ENCODE measurements at places on chromosomes 16 and 17.

- peak; percentile 30 for DNase-seq
Measured at GRCh38 chr17:1533661-1534325, 17.4 kb upstream of the INPP5K start.

DNA sequence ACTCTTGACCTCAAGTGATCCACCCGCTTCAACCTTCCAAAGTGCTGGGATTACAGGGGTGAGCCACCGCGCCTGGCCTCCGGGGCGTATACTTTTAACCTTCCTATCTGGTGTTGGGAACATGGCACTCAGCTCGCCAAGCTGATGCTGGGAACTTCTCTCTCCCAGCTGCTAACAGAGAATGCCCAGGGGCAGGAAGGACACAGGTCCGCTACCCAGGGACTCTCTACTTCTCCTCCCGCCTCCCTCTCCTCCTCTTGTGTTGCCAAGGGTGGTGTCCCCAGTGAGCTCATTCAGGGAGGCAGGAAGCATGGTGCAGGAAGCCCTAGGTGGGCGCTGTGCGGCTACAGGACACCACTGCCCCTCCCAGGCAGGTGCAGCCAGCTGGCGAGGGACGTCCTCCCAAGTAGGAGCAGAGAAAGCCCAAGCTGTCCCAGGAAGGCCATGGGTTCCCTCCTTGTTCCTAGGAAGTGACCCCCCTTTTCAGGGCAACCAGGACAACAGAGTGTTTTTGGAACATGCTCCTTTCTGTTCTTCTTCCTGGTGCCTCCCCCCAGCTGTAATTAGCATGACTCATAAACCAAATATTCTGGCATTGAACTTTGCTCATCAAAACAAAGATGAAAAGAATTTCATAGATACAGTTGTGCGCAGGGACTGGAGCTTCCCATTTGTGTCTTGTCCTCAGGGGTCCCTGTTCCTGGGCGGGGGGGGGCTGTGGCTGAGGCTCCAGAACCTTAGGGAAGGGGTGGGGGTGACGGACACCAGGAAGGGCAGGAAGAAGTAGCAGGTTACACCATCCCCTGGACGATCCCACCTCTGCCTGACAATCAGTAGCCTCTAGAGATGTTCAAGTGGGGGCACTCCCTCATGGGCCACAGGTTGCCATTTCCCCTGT is 2.7 kb downstream of the C1QTNF1 start:
- no peak for DNase-seq

DNA sequence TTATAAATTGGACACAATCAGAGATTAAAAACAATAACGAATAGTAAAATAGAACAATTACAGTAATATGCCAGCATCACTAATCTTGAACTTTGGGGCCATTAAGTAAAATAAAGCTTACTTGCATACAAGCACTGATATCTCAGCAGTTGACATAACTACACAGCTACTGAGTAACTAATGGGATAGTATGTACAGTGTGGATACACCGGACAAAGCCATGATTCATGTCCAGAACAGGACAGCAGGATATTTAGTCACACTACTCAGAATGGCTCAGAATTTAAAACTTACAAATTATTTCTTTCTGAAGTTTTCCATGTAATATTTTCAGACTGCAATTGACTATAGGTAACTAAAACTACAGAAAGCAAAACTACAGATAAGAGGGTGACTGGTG is 427.5 kb downstream of the CDH13 start:
- no peak for DNase-seq

- no peak for DNase-seq
Measured at GRCh38 chr17:40038882-40039513, 15.2 kb downstream of the MED24 start.

GRCh38 chr17:69525920-69526841 is 111.7 kb downstream of the MAP2K6 start:
- DNase-seq, result peak; percentile 37

DNA sequence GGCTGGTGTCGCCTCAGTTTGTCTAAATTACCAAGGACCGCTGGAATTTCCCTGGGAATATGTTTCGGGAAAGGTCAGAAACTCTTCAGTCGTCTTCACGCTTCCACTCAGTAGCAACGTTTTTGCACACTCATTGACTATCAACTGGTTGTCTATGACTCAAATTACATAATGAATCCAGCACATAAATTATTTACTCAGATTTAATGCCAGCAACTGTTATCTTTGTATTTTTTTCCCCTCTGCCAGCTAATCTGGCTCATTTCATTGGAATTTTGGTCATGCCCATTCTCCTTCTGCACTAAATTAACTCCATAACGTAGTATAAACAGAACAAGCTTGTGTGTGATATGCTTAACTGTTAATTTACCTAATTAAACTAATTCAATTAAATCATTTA is 372.7 kb upstream of the ZFHX3 start:
- DNase-seq, result no peak

GRCh38 chr17:74374858-74375257 is 7.6 kb downstream of the GPR142 start:
- DNase-seq, result no peak

DNA sequence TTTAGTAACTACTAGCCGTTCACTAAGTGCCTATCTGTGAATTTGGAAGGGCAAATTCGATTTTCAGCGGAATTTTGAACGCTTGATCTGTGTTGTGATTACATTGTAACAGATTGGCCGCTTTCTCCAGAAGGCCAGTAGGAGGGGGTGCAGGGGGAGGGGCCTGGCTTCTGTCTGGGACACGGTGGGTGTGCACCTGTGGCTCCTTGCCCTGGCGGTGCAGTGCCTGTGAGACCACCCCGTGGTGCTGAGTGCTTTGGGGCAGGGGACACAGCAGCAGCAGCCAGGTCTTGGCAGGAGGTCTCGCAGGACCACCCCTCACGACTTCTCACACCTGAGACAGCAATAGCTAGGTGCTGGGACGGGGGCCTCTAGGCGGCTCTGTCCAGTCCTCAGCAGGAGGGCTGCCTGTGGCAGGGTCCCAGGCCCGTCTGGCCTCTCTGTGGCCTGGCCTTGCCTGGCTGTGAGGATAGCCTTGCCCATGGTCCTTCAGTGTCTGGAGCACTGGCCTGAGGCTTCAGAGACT is 1.8 kb downstream of the UBE2I start:
- DNase-seq, result no peak

DNA sequence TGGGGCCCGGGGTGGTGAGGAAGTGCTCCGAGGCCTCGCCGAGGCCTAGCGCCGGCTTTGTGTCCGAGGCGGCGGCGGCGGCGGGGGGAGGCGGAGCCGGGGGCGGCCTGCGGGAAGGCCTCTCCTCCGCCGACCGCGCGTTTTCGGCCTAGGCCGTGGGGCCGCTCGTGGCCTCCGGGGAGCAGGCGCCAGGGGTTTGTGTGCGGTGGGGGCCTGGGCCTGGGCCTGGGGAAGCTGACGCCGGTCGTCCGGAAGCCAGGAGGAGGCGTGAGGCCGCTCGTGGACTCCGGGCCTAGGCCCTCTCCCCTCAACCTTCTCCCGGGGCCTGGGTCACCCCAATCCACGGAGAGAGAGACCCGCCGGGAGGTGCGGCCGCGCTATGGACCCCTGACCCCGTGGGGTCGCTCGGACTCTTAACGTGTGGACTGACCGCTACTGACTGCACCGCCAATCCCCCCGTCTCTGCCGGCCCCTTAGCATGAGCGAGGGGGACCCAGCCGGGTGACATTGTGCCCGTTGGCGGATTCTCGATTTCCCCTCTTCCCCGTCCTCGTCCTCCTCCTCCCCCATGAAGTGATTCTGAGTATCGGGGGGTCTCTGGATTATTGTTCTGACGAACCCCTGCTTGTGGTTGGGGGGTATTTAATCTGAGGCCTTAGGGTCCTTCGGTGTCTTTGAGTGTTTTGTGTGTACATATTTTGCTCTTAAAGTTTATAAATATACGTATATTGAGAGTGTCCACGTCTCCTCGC is 660 bp downstream of the RBBP6 start:
- peak; percentile 27 for DNase-seq

DNA sequence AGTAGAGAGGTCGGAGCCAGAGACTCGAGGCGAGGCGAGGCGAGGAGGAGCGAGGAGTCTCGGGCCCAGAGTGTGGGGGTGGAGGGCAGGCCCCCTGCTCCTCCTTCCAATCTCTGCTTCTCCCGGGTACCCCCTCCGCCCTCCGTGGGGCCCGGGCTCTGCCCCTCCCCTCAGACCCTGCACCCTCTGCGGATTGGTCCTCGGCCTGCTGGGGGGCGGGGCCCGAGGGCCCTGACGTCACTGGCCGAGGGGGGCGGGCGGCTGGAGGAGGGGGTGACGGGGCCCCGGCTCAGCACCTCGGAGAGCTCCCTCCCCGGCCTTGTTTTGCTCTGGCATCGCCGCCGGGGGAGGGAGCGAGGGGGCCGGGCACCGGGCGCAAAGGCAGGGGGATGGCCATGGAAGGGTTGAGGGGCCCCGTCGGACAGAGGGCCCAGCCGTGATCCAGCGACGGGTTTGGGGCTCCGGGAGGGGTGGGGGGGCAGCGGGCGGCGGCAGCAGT is at the start of gene RUNDC3A:
TSS of gene RUNDC3A (plus strand) at position 282 of the 499 bp plus-strand sequence. CDS start 232 bp downstream, outside the sequence.
- DNase-seq, result peak; percentile 92

DNA sequence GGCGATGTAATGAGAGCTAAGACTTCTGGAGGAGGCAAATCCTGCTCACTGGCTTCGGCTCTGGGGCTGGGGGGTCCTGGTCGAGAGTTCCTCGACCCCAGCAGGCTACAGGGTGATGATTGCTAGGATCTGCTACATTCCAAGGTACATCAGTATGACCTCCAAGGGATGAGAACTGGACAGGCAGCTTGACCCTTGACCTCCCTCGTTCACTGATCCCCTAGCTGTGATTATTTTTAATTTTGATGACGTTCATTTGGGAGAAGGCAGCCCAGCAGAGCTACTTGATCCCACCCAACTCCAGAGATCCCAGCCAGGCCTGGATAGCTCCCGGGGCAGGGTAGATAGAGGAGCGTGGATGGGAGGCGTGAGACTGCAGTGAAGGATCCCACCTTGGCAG is 242.3 kb downstream of the MAF start:
- no peak for DNase-seq

- DNase-seq, result no peak
Measured at GRCh38 chr17:3528403-3528851, 29.2 kb downstream of the TRPV3 start.

DNA sequence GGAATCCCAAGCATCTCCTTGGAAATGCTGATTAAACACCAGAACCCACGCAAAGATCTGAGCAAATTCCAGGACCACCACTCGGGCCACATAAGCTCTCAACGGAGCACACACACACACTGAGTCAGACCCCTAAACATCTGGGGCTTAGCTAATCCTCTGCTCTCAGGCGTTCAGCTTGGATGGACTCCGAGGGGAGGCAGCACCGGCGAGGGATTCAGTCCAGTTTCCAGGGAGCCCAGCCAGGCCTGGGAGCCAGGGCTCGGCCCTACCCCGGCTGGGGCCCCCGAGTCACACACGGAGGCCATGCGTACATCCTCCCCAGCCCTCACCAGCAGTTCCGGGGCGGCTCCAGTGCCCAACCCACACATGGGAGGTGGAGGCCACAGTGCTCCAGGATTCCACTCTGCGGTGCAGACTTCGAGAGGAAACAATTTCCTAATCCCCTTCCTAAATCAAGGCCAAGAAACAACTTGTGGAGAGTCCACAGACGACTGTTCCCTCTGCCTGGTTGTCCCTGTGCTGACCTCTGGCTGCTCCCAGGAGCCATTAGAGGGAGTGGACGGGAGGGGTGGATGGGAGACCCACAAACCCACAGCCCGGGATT is 70.5 kb downstream of the GAS7 start:
- DNase-seq, result peak; percentile 44

DNA sequence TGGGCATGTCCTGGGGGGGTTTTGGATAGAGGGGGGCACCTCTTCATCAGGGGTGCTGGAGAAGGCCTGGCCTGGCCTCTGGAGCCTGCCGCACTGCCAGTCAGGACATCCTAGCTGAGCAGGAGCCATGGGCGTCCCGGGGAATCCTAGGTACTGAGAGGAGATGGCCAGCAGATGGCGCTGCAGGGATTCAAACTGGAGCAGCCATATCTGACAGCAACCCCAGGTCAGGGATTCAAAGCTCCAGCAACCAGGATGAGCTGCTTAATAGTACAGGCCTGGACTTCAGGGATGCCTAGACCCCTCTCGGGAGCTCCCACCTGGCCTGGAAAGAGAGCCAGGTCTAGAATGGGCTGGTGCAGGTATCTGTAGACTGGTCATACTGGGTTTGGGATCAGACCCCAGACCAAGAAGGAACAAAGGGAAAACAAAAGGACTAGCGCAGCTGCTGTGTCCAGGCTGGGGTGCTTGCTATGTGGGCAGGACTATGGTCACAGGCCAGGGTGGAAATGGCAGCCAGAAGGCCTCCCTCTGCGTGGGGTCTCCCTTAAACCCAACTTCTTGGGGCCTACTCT is 306.9 kb upstream of the RBFOX1 start:
- DNase-seq, result peak; percentile 92

- DNase-seq, result no peak
Measured at GRCh38 chr17:51853857-51854256, 304.7 kb downstream of the CA10 start.

DNA sequence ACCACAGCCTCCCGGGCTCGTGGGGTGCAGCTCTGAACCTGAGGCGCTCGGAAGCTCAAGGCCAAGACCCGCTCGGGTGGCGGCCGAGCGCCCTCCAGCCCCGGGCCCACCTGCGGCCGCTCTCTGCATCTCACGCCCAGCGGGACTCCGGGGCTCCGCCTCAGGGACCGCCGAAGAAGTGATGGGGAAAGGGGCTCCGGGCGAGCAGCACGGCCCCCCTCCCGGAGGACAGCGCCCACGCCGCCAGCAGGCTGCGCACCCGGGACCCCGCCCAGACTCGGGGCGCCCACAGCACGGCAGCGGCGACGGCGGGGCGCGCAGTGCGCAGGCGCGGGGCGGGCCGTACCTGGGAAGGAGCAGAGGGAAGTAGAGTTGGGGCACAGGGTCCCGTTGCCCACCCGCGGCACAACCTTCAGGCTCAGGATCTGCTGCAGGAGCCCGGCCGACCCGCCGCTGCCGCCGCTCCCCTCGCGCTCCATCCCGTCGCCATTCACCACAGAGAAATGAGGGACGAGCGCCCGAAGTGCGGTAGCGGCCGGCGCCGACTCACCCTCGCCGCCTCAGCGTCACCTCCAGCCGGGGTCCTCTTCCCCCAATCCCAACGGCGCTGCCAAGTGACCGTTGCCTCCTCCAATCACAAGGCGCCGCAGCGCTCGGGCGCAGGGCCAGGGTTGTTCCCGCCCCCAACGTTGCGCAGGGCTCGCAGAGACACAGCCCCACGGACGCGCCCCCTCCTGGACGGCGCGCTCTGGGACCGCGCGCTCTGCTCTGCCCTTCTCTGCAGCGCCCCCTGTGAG is at the start of gene TMEM170A:
TSS of gene TMEM170A (minus strand) at position 568 of the 797 bp plus-strand sequence. CDS start at position 479, 89 bp downstream.
- peak; percentile 99 for DNase-seq

GRCh38 chr17:17774009-17774881 is 62.5 kb downstream of the SREBF1 start:
- no peak for DNase-seq

DNA sequence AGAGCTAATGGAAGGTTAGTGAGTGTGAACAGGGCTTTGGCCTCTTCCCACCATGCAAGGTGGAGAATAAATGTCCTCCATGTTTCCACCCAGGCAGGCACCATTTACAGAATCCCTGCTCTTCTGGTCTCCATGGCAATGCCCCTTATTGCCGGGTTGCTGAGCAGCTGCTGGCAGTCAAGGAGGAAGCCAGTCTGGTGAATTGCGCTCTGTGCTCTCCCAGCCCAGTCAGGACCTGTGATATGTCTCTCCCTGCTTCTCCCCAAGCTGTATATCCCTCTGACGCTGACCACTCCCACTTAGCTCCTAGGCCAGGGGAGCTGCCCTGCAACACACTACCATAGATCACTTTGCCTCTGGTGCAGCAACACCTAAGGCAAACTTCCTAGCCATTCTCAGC is 402.1 kb upstream of the ERCC4 start:
- DNase-seq, result no peak

Data from posterior cingulate gyrus (tissue), 11 donors.